ENCODE measurements at places on chromosomes 3 and 15.

- peaks cover 3% of the 10 kb centered on the region for H3K4me1 ChIP-seq
- peaks cover 20% of the 10 kb centered on the region for H3K36me3 ChIP-seq
- DNase-seq: no peak
- H3K27ac ChIP-seq: no peak overlapping the region
These were observed 31.7 kb upstream of the MAP4 start for GRCh38 chr3:48047841-48048464.

DNA sequence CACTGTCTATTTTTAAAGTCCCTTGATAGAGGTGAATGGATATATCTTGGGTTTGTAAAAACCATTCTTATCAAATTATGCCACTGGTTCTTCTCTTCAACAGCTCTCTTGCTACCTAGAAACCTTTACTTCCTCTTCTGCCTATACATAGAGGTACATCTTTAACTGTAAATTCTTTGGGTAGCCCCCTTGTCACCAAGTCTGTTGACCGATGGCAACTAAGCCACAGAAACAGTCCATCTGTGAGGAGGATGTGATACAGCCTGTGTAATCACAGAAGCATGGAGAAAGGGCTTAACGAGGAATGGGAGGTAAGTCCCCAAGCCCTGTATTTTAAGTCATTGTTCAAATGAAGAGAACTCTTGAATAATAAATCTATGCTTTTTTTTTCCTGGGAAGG lies 246.5 kb upstream of the MDFIC2 start:
- no peak overlapping the region for H3K4me3 ChIP-seq
- no peaks in the 10 kb centered on the region for H3K27me3 ChIP-seq
- DNase-seq: no peak
- H3K4me1 ChIP-seq: no peaks in the 10 kb centered on the region

DNA sequence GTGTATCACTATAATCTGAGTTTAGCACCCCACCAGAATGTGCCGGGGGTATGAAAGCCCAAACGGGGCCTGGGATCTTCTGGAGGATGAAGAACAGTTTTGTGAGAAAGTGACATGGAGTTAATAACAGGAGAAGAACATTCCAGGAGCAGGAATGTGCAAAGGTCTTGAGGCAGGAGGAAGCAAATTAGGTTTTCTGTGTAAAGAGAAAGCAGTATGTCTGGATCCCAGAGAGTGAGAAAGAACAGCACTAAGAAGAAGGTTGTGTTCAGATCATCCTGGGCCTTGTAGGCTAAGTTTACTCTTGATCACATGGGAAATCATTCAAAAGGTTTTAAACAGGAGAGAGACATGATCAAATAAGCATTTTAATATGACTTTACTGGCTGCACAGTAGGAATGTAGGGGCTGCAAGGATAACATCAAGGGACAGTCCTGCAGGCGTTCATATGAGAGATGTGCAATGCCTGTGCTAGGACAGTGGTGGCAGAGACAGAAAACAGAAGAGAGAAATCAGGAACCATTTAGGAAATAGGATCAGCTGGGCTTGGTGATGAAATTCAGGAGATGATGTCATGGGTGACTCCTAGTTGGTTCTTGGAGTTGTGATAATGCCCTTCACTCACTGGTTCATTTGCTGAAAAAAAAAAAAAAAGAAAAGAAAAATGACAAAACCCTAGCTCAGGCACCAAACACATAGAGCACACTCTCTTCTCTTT lies 113.5 kb downstream of the TNIK start:
- DNase-seq: no peak
- no peak overlapping the region for H3K27ac ChIP-seq
- H3K36me3 ChIP-seq: no peaks in the 10 kb centered on the region
- no peak overlapping the region for H3K4me3 ChIP-seq

- H3K4me1 ChIP-seq: peaks cover 7% of the 10 kb centered on the region
- no peak overlapping the region for H3K27ac ChIP-seq
- DNase-seq: no peak
- H3K4me3 ChIP-seq: no peak overlapping the region
- no peaks in the 10 kb centered on the region for H3K36me3 ChIP-seq
- no peaks in the 10 kb centered on the region for H3K27me3 ChIP-seq
These were observed 217.2 kb upstream of the ARPP21 start for GRCh38 chr3:35422101-35422500.

All from progenitor cell of endocrine pancreas (in vitro differentiated cells).